ENCODE measurements at places on chromosomes 6 and 20. TPM values are rescaled to one million over a fixed set of nuclear protein-coding genes. Genes with fewer than 3 reads are reported as not detected.

GRCh38 chr20:46634528-46634927 is 16.7 kb downstream of the SLC13A3 start:
- DNase-seq: no peak

DNA sequence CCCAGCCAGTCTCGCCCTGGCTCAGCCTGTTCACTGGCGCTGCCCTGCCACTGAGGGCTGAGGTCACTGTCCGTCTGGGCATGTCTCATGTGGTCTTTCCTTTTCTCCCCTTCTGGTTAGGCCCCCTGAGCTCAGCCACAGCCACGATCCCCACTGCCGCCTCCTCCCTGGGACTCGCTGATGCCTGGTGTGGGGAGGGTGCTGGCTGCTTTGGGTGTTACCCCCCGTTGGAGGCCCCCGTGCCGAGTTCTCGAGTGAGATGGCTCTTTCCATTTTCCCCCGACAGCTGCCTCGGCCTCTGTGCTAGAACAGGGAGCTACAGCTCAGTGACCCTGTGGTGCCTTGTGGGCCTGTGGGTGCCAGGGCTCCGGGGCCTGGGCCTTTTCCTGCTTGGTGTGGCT is 14.9 kb upstream of the TCFL5 start:
- no peak for DNase-seq

DNA sequence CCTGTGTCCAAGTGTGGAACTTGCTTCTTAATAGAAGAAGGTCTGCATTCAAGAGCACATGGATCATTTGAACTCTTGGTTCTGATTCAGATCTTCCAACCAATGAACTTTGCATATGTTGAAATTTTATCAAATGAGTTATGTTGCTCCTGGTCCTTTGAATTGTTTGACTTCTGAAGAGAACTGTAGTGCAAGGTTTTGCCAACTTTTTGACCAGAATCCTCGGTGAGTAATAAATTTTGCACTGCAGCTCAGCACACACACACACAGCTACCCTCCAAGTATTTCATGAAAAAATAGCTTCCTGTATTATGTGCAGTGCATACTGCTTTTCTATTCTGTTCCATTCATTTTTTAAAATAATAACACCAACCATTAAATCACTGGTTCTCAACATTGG is 67.5 kb downstream of the BFSP1 start:
- DNase-seq: no peak

DNA sequence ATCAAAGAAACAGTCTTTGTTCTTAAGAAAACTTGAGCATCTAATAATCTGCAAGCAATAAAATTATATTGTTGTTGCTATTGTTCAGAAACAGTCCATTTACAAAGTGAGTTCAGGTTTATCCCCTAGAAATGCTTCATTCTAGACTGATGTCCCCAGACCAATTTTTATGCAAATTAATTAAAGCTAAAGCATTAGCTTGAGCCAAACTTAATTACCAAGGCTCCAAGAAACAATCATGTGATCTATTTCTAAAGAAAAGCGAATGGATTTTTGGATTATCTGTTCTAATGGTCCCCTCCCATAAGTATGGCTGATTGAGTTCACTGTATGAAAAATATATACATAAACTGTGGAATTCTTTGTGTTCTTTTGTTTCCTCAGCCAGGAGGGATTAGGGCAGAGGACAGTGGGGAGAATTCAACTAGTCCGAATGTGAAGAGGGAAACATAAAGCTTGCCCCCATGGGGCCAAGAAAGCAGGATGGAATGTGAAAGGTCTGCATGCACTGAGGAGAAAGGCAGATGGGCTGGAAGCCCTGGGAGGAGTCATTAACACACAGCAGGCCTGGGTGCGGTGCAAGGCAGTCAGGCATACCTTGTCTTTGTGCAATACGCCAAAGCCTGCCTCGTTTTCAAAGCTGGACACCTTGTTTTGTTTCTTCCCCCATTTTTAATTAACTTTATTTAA is 597.1 kb downstream of the KIF16B start:
- DNase-seq: no peak

DNA sequence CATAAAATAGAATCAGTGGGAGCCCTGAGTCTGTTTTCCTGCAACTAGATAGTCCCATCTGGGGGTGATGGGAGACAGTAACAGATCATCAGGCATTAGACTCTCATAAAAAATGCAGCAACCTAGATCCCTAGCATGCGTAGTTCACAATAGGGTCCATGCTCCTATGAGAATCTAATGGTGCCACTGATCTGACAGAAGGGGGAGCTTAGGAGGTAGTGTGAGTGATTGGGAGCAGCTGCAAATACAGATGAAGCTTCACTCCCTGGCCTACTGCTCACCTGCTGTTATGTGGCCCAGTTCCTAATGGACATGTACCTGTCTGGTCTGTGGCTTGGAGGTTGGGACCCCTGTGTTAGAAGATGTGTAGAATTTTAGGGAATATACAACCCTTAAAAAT is 904.5 kb upstream of the EPHA7 start:
- DNase-seq: no peak

DNA sequence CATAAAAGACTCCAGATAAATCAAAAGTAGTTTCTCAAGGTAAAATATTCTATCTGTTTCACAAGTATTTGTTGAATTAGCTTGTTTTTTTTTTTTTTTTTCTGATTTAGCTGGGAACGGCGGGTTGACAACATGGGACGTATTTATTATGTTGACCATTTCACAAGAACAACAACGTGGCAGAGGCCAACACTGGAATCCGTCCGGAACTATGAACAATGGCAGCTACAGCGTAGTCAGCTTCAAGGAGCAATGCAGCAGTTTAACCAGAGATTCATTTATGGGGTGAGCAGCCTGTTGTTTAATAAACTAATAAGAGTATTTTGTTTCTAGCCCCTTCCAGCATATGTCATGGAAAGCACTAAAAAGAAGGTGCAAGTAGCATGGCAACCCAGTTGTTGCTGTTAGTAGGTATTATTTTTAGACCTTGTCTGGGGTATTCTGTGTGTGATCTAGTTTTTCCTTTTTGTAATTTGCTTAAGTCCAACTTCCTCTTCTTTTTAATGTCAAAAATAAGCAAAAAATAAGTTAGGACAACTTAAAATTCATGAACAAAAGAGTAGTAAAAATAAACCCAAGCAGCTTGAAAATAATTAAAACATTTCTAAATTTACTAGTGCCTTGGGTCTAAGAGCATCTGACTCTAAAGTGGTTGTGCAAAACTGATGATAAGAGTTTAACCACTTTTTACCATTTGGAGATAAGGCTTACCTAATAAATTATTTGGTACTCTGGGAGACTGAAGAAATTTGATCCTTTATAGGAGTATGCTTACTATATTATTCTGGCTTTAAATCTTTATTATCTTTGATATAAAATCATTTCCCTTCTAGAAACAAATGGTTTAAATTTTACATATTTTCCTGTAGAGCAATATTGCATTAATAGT is 70.8 kb upstream of the DYNLRB1 start:
- no peak for DNase-seq

- DNase-seq: no peak
These were observed 395.7 kb downstream of the ZFAND3 start for GRCh38 chr6:38215225-38215624.

DNA sequence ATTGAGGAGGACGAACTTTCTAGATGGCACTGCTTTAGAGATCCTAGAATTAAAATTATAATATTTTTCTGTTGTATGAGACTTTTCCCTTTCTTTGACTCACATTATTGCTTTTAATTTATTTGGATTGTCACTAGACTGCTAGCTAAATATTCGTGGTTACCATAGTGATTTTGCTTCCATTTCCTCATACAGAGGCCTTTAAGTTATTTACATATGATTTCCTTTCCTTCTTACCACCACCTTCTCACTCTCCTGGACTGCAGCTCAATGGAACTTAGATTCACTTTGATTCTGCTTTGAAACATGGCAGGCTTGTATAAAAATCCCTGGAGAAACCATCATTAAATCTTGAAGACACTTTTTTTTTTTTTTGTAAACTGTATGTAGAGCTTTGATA is 222.9 kb downstream of the LAMA2 start:
- no peak for DNase-seq

GRCh38 chr20:50328996-50329898 is 138.6 kb downstream of the CEBPB start:
- DNase-seq: no peak

DNA sequence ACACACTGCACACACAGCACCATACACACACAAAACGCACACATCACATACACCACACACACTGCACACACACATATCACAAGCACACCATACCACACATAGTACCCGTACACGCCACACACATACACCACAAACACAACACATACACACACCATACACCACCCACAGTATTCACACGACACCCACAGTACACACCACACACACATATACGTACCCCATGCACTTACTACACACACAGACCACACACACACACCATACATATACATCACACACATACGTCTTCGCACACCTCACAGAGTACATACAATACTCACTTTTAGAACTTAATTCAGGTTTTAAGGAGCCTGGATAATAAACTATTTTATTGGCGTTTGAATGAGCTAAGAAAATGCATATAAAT is 1805.3 kb upstream of the DEFB115 start:
- DNase-seq: no peak

GRCh38 chr6:12760911-12761310 is 44.3 kb downstream of the PHACTR1 start:
- no peak for DNase-seq

DNA sequence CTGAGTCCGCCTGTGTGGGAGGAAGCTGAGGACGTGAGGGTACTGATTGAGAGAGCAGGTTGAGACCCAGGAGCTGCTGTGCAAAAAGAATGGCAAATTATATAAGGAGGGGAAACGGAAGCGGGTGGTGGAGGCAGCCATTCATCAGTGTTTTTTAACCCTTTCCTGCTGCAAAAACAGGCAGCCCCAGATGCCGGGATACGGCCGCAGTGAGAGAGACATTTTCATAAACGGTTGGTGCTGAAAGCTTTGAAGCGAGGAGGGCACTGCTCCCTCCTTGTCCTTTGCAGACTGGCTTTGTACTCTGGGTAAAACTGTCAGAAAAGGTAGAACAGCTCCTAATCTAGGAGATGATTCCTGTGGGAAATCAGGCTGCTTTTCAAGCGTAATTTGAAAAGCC is 56.4 kb downstream of the TTI1 start:
- DNase-seq: no peak

DNA sequence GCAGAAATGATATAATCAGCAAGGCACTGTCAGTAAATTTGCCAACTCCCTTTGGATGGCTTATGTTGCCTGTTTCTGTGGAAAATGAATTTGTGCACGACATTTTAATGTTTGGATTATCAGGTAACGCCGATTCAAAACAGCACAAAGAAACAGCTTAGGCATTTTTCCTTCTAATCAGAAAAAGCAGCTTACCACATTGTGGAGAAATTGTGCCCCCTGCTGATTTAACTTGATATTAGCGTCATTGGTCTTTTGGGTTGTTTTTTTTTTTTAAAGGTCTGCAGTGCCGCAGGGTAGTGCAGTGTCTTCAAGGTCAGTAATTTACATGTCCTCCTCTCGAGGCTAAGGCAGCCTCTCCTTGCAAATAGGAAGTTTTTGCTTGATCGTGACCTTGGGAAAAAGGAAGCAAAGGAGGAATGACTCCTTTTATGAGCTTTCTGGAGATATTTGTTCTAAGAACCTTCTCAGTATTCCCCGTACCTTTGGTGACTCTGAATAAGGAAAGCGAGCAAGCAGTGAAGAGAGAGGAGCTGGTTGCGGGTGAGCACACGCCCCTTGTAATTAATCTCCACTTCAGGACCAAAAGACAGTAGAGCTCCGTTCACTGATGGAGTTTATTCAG is 79.1 kb downstream of the ELOVL4 start:
- no peak for DNase-seq

DNA sequence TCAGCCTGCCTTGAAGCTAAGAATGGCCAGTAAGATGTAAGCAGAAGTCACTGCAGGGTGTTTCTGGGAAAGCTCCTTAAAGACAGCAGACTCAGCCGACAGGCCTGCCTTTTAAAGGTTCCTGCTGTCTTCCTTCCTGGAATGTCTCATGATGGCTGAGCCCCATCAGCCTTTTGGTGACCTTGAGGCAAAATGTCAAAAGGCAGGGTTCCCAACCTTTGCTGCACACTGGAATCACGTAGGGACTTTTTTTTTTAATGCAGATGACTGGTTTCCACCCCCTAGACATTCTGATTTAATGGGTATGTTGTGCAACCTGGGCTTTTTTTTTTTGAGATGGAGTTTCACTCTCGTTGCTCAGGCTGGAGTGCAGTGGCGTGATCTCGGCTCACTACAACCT is 11.6 kb downstream of the MDGA1 start:
- DNase-seq: no peak

- no peak for DNase-seq
These were observed 147.5 kb downstream of the PHF3 start for GRCh38 chr6:63783096-63783495.

DNA sequence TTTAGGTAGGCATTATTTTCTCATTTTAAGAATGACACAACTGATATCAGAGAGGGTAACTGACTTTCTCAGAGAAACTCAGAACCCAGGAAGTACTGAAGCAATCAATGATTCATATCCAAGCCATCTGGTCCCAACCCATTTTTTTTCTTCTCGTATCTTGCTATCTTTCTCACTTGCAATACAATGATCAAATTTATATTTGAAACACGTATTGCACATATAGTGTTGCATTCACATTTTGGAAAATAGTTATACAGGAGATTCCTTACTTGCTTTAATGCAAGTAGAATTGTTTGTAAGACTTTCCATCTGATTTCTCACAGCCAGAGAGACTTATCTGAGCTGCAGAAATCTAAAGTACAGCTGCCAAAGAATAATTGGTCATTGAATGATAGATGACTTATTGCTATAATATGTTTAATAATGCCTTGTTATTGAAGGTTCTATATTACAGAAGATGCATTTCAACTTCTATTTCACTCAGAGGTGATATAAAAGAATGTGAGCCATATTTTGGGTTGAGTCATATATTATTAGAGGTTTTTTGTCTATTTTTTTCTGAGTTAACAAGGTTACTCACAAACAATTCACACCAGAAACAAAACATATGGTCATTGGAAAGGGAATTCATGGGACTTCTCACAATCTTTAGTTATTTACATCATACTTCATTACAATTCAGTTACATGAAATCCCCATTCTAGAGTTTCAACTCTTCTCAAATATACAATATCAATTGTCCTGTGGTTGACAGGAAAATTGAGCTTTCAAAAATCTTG is 337.5 kb upstream of the CITED2 start:
- DNase-seq: no peak

DNA sequence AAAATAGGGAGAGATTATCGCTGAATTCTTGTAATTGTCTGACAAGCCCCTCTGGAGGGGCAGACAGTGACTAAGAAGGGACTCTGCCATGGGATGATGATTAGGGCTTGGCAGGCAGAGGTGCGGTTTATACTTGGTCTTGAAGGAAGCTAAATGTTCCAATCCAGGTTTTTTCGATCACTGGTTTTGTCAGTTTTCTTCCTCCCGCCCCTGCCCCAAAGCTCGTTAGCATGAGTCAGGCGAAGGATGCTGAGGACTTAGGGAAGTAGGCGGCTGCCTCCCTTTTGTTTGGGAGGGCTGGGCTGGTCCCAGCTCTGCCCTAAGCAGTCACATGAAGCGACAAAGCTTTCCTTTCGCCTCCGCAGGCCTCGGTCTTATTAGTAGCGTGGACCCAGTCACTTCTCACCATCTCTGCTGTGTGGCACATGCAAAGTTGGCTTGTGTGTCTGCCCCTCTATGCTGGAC is 314.2 kb downstream of the CDC5L start:
- DNase-seq: no peak

Gene SLC44A4
- 10.5 TPM for total RNA-seq

Gene BLOC1S5
- 12.5 TPM for total RNA-seq

Gene LBP
- total RNA-seq: 3.9 TPM

Gene FOXC1
- 3.7 TPM for total RNA-seq

Gene ULBP1
- under 0.01 TPM for total RNA-seq

Gene ESF1
- 19.0 TPM for total RNA-seq

Gene IRAK1BP1
- 4.3 TPM for total RNA-seq

Gene OR12D3
- total RNA-seq: not detected

Gene TCFL5
- total RNA-seq: 12.5 TPM

Gene SIRPB1
- total RNA-seq: 8.5 TPM

Data from breast epithelium (tissue), 4 donors.